MCF 10A (cell line): ENCODE measurements at places on chromosomes 1 and 21. TPM values are rescaled to one million over a fixed set of nuclear protein-coding genes. Genes with fewer than 3 reads are reported as not detected.

C4BPA gene
- not detected in 2 replicates for total RNA-seq

THEM5 gene
- not detected in 2 replicates for total RNA-seq

DNA sequence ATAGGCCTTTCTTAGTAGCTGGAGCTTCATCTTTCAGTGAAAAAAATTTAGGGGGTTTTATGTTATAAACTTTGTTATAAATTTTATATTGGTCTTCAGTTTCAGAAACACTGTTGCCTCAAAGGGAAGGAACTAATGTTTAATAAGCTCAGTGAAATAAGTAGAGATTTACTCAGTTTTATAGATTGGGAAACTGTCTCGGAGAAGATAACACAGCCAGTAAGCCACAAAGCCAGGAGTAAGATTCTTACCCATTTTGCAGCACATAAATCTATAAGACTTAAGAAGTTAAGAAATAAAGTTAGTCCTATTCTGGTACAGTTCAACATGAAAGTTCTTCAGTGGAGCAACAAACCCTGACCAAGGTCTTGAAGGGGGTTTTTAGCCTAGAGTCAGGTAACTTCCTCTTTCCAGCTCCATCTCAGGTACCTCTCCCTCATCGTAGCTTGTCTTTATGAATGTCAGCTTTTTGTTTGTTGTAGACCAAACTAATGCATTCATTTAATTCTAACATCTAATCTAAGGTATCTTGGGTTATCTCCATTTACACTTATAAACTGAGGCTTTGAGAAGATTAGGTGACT lies 3.3 kb downstream of the KPNA6 start:
- DNase-seq = no peak

DNA sequence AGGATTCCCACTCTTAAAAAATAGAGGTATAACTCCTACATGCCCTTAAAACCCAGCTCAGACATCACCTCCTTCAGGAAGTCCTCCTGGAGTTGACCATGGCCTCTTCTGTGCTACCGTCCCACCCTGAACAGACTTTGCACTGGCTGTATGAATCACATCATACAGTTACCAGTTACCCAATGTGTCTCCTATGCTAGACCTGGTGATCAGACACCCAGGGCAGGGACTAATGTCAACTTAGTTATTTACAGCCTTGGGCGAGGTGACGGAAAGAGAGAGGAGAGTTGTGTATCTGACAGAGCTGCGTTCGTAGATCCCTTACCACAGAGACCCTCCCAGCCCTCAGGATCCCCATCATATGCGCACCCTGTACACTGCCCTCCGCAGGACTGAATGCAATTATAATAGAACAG lies 72.7 kb downstream of the SLC66A1 start:
- no peak for DNase-seq

RUSC1 gene
- 18.6 and 19.5 TPM in 2 replicates for total RNA-seq

ATP8B2 gene
- total RNA-seq = 27.1 and 66.3 TPM in 2 replicates

LCE1F gene
- total RNA-seq = not detected in 2 replicates

DNA sequence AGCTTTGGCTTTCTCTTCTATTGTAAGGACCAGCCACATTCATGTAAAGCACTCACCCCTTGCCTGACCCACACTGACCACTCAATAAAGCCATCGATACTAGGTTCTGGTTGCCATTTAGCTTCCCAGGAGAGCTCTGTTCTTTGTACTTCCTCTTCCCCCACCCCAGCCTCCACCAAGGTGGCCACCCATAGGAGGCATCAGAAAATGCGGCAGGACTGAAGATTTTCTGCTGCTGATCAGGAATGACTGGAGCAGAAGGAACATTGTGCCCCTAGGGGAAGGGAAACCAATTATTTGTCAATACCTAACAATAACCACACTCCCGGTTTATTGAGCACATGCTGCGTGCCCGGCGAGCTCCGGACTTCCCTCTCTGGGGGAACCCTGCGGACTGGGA lies 5.2 kb upstream of the SMIM12 start:
- no peak for DNase-seq

DNA sequence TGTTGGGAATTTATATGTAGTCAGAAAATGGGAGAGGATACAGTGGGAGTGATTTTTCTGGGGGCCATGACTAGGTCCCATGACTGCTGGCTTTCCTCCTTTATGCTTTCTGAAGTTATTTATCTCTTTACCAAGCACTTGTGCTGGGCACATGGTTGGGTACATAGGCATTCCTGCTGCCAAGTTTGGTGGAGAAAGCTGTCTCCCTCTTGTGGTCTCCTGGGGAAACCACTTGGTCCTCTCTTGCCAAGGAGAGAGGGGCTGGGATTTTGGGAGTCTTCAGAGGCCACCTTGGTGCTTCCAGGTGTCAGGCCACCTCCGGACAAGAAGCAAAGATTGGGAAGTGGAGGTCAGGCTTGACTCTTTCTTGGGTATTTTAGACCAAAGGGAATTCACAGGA lies 120.2 kb upstream of the KCNE2 start:
- peak; percentile 51 for DNase-seq
